Muscle of leg (tissue), 16 donors: ENCODE measurements at places on chromosomes 2 and 18.
A peak's percentile ranks its signal among the peaks of the same experiment; 100 is the strongest.

DNA sequence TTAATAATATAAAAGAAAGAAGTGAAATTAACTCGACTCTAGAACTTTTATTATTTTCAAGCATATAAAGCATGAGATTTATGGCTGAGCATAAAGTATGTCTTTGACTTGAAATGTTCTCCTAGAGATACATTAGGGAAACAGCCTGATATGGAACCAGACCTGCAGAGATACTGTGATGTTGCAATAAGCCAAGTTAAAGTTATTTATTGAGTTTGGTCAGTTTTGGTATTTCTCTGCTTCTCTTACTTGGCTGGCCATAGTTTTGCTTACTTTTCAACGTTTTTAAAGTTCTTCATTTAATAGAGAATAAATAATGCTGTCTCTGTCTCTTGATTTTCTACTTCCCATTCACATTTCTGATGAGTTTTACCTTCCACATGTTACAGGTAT is 76.0 kb downstream of the GFPT1 start:
- DNase-seq = no peak

DNA sequence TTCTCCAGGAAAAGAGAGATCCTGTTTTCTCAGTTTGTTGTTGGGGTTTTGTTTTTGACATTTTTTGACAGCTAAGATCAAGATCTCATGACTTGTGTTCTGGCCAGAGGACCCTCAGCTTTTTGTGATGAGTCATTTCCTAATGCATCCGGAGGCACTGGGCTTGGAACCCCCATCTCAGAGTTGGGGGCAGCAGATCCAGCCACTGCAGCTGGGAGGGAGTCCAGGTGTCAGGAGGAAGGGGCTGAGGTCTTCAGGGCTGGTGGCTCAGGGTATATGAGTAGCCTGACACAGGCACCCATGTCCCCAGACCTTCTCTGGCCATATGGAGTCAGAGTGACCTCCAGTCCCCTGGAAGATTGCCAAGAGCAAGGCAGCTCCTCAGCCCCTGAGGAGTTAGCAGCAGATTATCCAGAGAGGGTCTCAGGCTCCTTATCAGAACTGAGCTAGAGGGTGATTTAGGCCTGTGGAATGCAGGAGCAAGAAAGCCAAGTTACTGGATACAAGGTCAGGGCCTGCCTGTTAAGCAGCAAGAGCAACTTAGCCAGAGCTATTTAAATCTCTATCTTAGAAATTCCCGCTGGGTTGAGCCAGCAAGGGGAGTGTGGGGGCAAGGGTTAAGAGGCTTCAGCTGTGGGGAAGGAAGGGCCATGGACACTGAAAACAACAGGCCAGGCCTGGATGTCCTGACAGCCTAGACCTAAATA is 62.4 kb downstream of the TANC1 start:
- peak; percentile 68 for DNase-seq

DNA sequence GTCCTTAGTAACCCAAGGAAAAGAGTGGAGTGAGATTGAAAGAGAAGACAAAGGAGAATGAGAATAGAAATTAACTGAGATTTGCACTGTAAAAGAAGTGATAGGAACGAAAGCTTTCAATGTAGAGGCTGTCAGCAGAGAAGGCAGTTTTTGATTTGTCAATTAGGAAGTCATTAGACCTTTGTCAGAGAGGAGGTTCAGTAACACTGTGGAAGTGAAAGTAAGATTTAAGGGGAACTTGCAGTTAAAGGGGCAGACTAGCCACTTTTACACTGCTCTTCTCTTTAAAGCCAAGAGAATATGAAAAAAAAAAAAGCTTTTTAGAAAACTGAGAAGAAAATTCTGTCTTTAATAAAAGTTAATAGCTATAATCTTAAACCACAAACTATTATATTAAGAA is 11.5 kb upstream of the KYNU start:
- peak; percentile 47 for DNase-seq

DNA sequence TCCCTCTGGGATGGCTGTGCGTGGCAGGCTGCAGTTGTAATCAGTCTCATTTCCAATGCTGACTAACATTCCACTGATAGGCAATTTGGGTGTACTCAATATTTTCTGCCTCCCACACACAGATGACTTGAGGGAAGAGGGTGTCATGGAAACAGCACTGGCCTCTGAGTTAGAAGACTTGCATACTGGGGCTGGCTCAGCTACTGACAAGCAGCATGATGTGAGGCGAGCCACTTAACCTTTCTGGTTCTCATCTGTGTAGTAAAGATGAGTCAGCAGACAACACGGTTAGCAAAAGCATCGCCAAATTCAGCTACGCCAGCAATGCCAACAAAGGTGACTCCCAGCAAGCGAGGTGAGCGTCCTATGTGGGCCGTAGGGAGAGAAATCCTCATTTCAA is 73.5 kb downstream of the COLEC12 start:
- peak; percentile 48 for DNase-seq

DNA sequence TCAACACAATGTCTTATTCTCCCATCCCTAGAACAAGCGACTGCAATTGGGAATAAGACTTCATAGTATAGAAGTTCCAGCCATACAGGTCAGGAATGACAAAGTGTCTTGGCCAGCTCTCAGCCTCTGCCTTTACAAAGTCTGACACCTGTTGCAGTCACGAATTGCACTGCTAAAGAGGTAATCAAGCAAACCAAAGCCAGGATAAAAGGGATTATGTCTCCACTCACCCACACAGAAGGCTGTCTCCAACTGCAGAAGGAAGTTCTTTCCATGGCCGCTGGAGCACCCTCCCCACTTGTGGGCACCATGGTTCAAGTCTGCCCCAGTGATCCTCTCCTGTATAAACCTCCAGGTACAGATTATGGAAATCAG is 114.8 kb upstream of the PKDCC start:
- peak; percentile 49 for DNase-seq

DNA sequence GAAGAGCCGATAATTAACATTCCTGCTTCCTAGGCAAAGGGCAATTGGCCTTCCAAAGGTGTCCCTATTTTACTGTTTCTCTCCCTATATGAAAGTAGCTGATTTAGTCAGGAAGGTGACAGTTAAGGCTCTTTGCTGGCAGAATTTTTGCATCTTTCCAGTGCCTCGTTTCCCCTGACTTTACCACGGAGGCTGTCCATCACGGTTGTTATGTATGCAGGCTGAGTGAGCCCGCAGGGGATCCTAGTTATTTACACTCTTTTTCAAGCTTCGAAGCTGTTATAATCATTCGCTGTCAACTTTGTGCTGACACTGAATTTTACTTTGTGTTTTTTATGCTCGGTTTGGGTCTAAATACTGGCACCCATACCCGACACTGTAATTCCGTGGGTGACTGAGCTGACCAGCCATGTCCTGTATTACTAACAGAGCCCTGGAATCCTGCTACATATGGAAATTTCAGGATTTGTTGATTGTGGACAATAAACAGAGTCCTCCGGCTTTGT is 713.8 kb upstream of the FANCL start:
- no peak for DNase-seq
